ENCODE measurements at places on chromosomes 7 and 10.

DNA sequence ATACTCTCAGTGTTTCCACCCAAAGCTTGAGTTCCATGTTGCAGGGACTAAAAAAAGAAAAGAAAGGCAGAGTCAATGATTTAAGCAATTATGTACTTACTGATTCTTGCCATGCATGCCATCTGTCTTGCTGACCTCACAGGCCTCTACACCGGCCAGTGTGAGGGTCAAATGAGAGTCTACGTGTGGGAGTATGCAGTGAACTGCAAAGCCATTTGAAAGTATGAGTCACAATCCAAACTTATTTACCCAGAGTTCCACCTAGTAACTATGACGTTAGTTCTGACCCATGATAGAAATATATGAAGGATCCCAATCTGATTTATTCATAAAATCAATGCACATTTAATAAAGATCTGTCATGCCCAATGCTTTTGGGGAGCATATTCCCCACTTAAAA is 26.5 kb downstream of the PDE1C start:
- DNase-seq = no peak

GRCh38 chr7:90763108-90763507 is 167.0 kb downstream of the CDK14 start:
- DNase-seq = no peak

GRCh38 chr7:105376908-105377533 is 11.7 kb downstream of the SRPK2 start:
- DNase-seq = no peak

- no peak for DNase-seq
Observed at GRCh38 chr7:36119005-36119706, 33.9 kb upstream of the EEPD1 start.

DNA sequence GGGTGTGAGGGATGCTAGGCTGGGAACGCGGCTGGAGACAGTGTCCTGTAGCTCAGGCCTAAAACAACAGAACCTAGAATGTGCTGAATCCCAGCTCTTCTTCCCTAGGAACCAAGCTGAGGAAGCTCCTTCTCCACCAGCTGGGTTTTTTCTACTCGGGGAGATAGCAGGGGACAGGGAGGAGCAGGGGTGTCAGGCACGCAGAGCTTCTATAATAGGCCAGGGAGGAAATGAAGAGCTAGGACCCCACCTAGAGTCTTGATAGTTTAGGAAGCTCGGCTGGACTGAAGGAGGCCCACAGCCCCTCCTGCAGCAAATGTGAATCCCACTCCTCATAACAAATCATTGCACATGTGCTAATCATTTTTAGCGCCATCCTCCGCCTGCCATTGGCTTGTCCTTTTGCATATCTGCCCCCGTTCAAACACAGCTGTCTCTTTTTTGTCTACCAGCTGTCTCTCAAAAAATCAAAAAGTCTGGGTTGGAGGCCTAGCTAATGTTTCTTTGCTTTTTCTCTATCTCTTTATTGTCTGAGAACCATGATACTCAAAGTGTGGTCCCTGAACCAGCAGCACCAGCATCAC is 24.1 kb upstream of the FAM180A start:
- DNase-seq = no peak

DNA sequence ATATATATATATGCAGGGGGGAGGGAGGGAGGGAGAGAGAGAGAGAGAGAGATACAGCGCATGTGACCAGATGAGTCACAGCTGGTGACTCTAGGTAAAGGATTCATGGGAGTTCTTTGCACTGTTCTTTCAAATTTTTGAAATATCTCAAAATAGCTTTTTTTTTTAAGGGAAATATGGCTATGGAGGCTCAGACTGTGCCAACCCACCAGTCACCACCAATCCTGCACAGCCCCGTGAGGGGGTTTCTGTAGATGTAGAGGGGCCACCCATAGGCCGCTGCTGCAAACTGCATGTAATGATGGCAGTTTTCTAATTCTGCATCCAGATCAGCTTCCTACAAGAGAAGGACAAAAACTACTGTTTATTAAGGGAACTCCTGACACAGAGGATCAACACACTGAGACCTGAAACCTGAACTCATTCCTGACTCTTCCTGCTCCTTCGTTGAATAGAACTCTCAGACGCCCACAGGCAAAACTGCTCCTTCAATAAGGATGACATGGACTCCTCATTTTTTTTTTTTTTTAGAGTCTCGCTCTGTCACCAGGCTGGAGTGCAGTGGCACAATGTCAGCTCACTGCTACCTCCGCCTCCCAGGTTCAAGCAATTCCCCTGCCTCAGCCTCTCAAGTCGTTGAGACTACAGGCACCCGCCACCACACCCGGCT is 17.3 kb downstream of the DAGLB start:
- no peak for DNase-seq

- no peak for DNase-seq
Observed at GRCh38 chr7:144057954-144058353, 9.2 kb downstream of the OR2A5 start.

DNA sequence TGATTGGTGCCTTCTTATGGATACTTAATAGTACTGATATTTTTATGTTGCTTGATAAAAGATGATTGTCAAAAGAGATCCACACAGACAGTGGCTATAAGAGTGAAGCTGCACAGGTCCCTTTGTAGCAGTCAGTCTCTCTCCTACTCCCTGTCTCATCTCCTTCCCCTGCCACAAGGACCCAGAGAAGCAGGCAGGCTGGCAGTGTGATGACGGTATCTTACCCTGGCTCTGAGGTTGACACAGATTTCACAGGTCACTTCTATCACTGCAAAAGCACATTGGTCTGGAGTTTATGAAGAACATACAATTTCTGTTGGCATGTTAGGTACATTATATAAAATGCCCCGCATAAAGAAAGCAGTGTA is 64.4 kb upstream of the AHR start:
- peak; percentile 36 for DNase-seq

DNA sequence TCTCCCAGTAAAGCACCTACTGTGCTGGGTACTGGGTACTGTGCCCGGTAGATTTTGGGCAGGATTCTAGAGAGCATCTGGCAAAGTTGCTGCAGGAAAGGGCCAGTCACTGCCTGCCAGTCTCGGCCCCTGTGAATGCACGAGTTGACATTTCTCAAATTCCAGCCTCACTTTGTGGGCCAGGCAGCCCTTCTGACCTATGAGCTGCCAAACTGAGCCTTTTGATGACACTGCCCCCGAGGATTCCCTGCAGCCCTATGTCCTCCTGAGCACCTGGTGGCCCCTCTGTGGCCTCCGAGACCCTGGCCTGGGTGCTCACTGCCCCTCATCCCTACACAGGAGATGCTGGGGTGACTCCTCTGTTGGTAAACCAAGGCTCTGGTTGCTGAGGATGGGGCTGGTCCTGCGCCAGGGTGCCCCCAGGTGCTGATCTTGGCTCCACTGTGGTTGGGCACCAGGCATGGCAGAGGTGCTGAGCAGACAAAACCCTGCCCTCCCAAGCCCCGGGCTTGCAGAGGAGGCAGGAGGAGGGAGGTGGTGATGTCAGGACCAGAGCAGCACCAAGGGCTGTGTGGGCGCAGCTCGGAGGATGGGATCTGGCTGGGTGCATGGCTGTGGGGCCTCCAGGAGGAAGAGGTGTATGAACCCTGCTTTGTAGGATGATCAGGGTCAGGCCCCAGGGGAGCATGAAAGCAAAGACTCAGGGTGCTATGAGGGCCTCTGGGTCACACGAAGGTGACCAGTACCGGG is 16.2 kb downstream of the LHPP start:
- DNase-seq = no peak

DNA sequence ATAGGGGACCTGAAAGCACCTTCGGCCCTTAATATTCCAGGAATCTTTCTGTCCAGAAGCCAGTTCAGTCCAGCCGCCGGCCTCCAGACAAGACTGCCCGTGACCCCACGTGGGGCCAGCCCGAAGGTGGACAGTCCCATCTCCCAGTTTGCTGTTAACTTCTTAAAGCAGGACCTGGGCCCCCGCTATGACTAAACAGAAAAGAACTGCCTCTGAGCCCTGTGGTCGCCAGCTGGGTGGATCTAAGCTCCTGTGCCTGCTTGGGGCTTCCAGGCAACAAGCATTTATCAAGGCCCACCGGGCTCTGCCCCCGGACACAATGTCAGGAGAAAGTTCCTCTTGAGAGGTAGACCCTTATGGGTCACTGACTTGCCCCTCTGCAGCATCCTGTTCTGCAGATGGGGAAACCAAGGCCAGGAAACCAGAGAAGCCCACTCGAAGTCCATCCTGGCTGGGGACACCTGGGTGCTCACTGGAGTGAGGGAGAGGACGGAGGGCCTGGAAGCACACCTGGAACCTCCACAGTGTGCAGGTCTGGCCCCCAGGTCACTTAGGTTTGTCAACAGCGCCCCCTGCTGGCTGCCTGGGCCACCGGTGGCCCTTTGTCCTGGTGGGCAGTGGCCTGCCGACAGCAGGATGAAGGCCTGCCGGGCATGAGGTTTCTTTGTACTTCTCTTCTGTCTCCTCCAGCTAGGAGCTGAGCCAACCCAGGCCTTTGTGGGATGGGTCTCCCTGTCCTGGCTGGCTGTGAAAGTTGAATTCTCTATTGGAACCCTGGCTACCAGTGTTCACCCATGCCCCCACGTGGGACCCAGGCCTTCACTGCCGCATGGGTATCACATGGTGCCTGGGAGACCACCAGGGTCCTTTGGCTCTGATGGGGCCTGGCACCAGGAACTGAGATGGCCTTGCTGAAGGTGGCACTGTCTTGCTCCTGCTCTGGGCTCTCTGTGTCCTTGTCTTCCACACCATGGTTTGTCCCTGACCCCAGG is 128.0 kb downstream of the ZMIZ1 start:
- peak; percentile 87 for DNase-seq

- DNase-seq = peak; percentile 26
Observed at GRCh38 chr10:24208661-24209431, at the start of gene KIAA1217. Gene KIAA1217 (plus strand): TSS chr10:24209138. CDS start chr10:24209194, 56 bp downstream.

GRCh38 chr10:103648251-103648635 is 154.7 kb downstream of the NEURL1 start:
- no peak for DNase-seq

DNA sequence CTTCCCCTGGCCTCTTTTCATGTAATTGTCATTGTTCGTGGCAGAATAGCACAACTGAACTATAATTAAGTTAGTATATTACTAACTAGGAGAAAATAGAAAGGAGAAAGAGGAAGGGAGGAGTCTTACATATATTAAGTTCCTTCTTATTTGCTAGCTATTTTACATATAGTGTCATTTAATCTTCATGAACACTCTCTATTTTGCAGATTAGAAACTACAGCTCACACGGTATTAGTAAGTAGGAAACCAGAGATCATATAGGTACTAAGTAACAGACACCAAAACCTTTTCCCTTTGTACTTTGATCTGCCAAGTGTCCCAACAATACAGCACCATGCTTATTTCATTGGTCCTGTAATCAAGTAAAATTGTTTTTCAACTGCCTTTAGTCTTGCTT is 202.4 kb upstream of the HPS1 start:
- no peak for DNase-seq

GRCh38 chr7:55152516-55152915 is 133.7 kb downstream of the EGFR start:
- no peak for DNase-seq

- DNase-seq = no peak
Observed at GRCh38 chr10:121681997-121682687, 83.9 kb upstream of the FGFR2 start.

DNA sequence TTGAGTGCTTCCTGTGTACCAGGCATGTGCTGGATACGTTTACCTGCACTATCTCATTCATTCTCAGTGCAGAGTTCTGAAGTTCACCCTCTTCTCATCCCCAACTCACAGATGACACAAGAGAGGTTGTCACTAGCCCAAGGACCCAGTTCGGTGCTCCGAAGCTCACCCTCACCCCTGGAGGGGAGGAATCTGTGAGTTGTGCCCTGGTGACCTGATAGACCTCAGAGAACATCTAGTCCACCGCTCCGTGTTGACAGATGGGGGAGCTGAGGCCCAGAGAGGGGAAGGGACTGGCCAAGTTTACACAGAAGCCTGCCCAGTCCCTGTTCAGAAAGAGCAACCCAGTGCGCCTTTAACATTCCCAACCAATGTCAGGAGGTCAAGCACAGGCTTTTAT is 44.8 kb upstream of the EMX2 start:
- no peak for DNase-seq

GRCh38 chr7:105022458-105022857 is 8.5 kb downstream of the KMT2E start:
- DNase-seq = no peak

DNA sequence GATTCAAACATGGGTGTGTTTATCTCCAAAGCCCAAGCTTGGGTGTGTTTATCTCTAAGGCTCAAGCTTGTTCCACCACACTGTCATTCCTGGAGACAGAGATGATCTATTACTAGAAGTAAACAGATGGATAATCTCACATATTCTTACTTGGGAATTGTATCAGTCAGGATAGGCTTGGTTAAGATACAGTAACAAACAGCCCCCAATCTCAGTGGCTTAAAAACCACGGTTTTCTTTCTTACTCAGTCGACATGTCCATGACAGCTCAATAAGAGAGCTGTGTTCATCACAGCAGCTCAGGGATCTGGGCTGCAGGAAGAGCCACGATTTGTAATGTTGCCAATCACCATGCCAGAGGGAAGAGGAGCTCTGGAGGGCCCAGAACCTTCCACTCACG is 38.5 kb upstream of the LOXL4 start:
- no peak for DNase-seq

DNA sequence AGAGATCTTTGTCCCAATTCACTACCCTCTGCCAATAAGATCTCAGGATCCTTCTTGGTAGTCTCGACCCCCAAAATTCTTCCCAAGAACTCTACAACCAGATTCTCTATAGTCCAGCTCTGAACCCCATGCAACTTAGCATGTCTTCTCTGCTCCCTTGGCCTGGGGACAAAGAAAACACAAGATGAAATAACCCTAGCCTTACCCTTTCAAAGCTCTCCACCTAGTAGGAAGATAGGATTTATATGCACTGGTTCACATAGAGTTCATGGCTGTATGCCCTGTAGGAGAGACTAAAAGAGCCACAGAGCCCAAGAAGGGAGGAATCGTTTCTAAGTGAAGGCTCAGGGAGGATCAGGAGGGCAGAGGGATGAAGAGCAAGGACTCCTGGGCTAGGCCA is 96.1 kb downstream of the PPP1R3C start:
- DNase-seq = no peak

DNA sequence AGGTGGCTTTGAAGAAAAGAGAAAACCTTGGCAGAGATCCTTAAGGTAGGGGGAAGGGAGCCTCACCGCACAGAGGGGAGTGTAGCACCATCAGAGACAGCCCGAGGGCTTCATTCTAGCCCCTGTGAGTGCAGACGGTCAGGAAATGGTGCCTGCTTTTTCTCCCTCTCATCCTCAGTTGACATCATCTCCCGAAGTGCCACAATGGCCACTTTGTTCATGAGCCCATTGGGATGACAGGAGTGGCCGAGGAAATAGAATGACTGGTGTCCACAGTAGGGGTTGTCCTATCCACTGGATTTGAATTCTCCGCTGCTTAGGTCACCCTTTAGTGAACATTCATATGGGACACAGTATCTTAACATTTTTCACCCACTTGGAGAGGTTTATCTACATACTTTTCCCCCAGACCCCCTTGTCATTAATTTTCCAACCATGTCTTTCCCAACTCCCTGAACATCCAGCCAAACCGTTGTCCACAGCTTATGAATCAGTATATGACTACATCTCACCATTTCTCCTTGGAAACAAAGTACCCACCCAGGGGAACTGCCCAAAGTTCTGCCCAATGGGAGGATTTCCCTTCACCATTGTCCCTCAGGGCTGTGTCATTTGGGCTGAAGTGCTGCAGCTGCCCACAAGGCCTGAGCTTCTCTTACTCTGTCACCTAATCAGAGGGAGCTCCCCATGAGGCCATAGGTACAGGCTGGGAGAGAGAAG is 108.8 kb downstream of the ADCY1 start:
- DNase-seq = no peak

- DNase-seq = peak; percentile 51
Observed at GRCh38 chr7:154744256-154744860, 258.6 kb downstream of the PAXIP1 start.

- DNase-seq = no peak
Observed at GRCh38 chr10:30542001-30542894, 87.3 kb downstream of the LYZL2 start.

- no peak for DNase-seq
Observed at GRCh38 chr7:2641406-2642393, 9.9 kb downstream of the TTYH3 start.
